ENCODE measurements at places on chromosomes 16 and 17. TPM values are rescaled to one million over a fixed set of nuclear protein-coding genes. Genes with fewer than 3 reads are reported as not detected.

DNA sequence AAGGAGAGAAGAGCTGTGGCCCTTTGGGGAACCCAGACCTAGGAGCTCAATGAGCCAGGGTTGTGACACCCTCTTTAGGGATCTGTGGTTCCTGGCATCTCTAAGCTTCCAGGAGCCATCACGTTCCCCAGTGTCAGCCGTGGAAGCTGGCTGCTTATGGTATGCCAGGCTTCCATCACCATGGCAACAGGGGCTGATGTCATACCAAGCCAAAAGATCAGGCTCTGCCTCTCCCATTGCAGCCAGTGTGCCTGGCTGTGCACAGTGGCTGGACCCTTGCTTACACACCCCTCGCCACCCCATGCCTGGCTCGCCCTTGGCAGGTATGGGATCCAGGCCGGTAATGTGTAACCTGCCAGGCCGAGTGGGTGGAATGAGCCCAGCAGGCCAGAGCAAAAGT, 91.1 kb downstream of the SSH2 start:
- no peak for DNase-seq

DNA sequence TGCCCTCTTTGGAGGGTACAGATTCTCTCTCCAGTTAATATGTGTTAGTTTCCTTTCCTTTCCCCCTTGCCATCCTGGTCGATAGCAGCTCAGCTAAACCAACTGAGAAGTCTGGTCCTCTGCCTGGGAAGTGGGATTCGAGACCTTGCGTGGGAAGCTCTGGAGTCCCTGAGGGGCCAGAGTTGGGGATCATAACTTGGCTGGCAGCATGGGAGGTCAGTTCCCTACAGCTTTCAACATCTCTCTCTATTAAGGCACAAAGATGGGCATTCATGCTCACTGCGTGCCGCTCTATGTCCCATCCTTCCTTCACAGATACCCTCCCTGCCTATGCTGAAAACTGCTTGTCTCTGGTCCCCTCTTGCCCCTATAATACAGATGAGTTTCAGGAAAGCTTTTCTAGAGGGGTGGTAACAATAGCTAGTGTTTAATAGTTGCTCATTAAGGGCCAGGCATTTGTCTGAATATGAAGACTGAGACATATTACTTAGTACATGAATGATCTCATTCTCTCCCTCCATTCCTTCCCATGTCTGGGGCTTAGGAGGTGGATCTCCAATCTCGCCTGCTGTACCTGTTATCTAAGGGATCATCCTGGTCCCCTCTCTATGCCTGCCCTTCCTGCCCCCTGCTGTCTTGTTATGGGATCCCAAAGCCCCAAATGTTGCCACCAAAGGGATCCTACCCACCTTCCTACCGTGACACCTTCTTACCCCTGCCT, 10.8 kb downstream of the THRA start:
- no peak for DNase-seq

GRCh38 chr16:76213860-76214259, 63.3 kb upstream of the CNTNAP4 start:
- no peak for DNase-seq

GRCh38 chr17:58677194-58677880, 14.5 kb downstream of the TEX14 start:
- no peak for DNase-seq

DNA sequence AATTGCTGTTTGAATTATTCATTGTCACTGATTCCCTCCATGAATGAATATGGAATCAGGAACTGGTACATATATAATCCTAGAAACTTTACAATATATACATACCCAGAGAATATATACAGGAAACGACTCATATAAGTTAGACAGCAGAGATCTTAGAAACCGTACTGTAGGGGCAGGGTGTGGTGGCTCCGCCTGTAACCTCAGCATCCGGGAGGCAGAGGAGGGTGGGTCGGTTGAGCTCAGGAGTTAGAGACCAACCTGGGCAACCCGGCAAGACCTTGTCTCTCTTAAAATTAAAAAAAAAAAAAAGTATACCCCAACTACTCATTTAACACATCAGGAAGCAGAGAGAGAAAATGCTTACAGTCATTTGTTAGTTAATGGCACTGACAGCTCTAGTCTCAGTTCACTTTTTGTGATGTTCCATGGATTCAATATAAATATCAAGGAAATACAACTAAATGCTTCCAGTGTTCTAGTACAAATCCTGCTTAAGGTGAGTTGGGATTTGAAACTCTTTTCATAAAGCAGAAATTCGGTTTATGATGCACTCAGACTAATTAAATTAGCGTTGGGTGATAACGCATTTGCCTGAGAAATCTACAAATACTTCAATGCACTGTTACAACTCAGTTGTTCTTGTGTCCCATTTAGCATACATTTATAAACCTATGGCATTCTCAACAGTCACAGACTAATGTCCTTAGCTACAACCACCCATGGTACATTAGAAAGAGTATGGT, 5.6 kb downstream of the GLG1 start:
- no peak for DNase-seq

- no peak for DNase-seq
Measured at GRCh38 chr17:8969901-8970300, 4.4 kb upstream of the PIK3R5 start.

DNA sequence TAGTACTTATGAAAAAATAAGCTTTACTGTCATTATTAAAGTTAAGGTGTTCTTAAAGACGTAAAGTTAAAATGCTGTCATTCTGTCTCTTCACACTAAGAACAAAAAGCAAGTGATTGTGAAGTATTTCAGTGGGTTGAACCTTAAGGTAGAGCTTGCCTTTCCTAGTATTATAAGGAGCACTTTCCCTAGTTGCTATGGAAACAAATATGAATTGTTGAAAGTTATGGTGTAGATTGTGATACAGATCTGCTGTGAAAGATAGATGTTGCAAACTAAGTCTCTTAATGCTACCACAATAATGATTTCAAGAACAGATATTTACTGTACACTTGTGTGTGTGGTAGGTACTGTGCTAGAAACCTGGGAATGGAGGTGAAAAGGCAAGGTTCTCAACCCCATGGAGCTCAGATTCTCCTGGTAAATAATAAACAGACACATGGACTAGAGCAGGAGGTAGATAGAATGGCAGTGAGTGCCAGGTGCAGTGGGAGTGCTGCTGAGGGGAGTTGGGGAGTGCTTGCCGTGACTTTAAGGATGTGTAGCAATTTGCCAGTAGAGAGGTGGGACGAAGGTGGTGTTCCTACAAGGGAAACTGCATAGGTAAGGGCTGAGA, 34.7 kb downstream of the MRTFB start:
- no peak for DNase-seq

DNA sequence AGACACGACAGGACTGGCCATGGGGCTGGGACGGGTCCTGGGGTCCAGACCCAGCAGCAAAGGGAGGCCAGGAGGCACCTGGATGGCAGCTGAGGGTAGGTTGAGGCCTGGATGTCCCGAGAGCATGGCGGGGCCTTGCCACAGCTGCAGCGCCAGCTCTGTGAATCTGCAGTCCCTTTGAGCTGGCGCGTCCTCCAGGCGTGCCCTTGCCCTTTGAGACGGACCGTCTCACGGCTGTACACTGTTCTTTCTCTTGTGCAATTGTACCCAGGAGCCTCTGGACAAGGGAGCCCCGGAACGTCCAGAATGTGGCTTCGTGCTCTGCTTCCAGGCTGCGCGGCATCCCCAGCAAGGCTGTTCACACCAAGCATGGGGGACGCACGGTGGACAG, 69.5 kb upstream of the CIBAR2 start:
- DNase-seq: no peak

- peak; percentile 34 for DNase-seq
Measured at GRCh38 chr17:57121308-57122042, 36.4 kb downstream of the AKAP1 start.

DNA sequence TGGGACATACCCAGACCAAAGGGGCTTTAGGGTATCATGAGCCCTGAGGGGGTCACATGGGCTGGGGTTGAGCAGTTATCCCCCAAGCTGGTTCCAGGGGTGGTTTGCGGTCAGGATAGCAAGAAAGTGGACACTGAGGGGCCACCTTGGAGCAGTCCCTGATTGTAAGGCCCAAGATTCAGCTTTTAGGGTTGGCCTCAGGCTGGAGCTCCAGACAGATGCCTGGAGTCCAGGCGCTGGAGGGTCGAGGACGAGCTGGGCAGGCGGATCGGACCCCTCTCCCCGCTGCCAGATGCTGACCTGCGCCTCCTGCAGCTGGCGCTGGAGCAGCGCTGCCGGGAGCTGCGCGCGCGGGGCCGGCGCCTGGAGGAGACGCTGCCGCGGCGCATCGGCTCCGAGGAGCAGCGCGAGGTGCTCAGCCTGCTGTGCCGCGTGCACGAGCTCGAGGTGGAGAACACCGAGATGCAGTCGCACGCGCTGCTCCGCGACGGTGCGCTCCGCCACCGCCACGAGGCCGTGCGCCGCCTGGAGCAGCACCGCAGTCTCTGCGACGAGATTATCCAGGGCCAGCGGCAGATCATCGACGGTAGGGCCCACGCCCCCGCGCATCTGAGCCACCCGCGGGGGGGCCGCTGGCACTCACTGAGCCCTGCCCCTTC, 10.0 kb downstream of the BTBD17 start:
- DNase-seq: peak; percentile 11

- DNase-seq: no peak
Measured at GRCh38 chr16:66698046-66698445, 1.5 kb upstream of the CMTM4 start.

DNA sequence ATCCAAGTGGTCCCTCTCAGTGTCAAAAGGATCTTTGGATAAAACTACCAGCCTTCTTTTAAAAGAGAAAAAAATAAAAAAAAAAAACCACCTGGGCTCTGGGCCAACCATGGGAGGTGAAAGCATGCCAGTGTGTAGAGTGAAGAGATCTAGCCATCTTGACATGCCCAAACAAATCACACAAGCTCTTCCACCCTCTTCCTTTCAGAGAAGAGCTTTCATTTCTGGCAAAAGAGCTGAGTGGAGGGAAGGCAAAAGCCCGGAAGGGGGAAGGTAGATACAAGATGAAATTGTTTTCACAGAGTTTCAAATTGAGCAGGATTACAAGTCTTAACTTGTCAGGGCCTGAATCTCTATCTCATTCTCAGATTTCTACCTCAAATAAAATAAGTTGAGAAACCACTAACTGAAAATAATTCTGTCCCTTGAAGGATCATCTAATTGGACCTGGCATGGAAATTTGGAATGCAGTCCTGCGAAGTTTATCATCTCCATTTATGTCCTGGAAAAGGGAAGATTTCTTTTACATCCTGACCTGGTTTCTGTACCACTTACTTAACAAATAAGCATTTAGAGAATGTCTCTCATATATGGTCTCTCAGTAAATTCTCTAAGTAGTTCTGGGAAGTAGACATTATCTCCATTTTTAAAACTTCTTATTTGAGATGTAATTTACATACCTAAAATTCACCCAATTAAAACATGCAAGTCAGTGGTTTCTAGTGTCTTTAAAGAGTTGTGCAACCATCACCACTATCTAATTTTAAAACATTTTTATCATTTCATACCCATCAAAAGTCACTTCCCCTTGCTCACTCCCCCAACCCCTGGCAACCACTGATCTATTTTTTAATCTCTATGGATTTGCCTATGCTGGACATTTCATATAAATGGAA, 93.7 kb downstream of the TANGO6 start:
- no peak for DNase-seq

PRSS33 gene
- total RNA-seq: not detected

HBA2 gene
- total RNA-seq: not detected

SDR42E2 gene
- not detected for total RNA-seq

FOXK2 gene
- 45.9 TPM for total RNA-seq

GLOD4 gene
- 81.4 TPM for total RNA-seq

Measured in NCI-H460 (cell line).